ENCODE measurements at places on chromosomes 13 and 19. TPM values are rescaled to one million over a fixed set of nuclear protein-coding genes. Genes with fewer than 3 reads are reported as not detected.

Gene ZNF136
- 5.3 TPM for total RNA-seq

Gene CEACAM16
- total RNA-seq, result not detected

Gene FOXO1
- 10.5 TPM for total RNA-seq

Gene UBE2L5
- total RNA-seq, result not detected

Gene ZNF284
- total RNA-seq, result 2.0 TPM

Gene ACP7
- 3.8 TPM for total RNA-seq

Gene TNNT1
- 228 TPM for total RNA-seq

Gene ZNF573
- 5.5 TPM for total RNA-seq

Gene NAPSA
- 1.8 TPM for total RNA-seq

Gene OR7C1
- total RNA-seq, result not detected

Gene LILRA1
- not detected for total RNA-seq

Gene KLF1
- 0.25 TPM for total RNA-seq

Gene CEACAM5
- total RNA-seq, result 18.1 TPM

Gene APC2
- 1.6 TPM for total RNA-seq

Gene C19orf85
- total RNA-seq, result 0.73 TPM

Gene CCDC194
- total RNA-seq, result not detected

Gene CYP4F2
- 1.1 TPM for total RNA-seq

Gene PINLYP
- 2.0 TPM for total RNA-seq

Gene CBARP
- 1.9 TPM for total RNA-seq

Gene OR10H3
- not detected for total RNA-seq

Gene MISP3
- 6.7 TPM for total RNA-seq

Gene GPC6
- not detected for total RNA-seq

Gene C3
- total RNA-seq, result 132 TPM

Gene OR10H1
- not detected for total RNA-seq

Gene SLC7A1
- total RNA-seq, result 55.4 TPM

Gene B3GNT3
- total RNA-seq, result 47.7 TPM
